ENCODE measurements at places on chromosomes 6 and 20.
A peak's percentile ranks its signal among the peaks of the same experiment; 100 is the strongest.

DNA sequence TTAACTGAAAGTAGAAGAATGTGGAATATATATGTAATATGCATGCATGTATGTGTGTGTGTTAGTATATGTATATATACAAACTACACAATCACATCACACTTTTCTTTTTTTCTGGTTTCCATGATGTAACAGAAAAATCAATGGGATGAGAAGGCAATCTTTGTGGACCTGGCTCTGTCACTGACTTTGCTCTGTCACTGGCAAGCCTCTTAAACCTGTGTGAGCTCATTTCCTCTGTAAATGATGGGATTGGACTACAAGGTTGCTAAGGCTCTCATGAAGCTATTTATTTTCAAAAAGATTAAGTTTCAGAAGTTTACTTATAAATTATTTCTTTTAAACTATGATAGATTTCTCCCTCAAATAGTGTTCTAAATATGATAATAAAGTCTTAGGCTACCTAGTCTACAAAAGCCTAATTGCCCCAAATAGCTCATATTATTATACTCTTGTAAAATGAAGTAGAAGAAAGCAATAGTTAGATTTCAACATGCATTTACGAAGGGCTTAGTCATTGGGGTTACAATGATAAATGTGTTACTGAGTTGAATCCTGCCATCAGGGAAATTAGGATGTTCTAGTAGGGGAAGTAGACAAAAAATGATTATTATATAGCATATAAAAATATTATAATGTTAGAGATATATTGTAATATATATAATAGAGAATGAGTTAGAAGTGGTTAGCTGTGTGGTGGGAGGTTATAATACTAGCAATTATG lies 129.3 kb downstream of the AFG1L start:
- DNase-seq: no peak

GRCh38 chr6:130282234-130282995 lies 59.7 kb upstream of the SAMD3 start:
- DNase-seq: no peak

- DNase-seq: peak; percentile 68
Observed at GRCh38 chr6:108592371-108593337, 31.9 kb downstream of the FOXO3 start.

DNA sequence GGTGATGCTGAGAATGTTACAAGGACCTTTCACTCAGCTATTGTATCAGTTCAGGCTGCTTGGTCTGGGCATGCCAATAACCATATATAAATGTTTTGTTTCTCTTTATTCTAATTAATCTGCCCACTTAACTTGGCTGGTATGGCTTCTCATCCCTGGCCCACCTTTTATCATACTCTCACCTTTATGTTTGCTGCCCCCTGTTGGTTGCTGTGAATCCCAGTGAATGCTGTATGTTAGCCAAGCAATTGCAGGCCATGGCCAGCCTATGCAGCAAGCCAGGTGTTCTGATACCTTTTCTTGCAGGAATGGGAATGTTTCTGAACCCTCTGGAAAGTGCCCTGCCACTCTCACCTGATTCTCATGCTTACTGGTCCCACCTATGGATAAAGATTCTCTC lies 54.6 kb downstream of the PCSK2 start:
- DNase-seq: no peak

GRCh38 chr6:166542580-166542912 lies 43.9 kb downstream of the RAMACL start:
- no peak for DNase-seq

DNA sequence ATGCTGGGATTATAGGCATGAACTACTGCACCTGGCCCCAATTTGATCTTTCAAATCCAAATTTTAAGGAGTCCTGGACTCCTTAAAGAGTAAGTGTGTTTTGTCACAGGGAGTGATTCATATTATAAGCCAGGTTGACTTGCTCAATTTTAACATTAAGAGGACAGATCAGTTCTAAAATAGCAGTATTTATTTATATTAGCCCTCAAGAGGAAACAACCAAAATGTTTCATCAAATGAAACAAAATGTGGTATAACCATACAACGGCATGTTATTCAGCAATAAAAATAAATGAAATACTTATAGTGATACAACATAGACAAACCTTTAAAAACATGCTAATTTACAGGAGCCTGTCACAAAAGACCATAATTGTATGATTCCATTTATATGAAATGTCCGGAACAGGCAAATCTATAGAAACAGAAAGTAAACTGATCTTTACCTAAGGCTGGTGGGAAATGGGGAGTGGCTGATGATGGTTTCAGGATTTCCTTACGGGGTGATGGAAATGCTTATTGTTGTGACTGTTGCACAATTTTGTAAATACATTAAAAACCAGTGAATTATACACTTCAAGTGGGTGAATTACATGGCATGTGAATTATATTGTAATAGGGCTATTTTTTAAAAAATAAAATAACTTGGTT lies 637.4 kb downstream of the MMUT start:
- no peak for DNase-seq

- no peak for DNase-seq
Observed at GRCh38 chr20:58911309-58911708, 58.8 kb downstream of the GNAS start.

GRCh38 chr6:47438481-47439347 lies 38.9 kb upstream of the CD2AP start:
- DNase-seq: peak; percentile 47

- DNase-seq: no peak
Observed at GRCh38 chr6:148709577-148709976, 37.3 kb upstream of the UST start.

DNA sequence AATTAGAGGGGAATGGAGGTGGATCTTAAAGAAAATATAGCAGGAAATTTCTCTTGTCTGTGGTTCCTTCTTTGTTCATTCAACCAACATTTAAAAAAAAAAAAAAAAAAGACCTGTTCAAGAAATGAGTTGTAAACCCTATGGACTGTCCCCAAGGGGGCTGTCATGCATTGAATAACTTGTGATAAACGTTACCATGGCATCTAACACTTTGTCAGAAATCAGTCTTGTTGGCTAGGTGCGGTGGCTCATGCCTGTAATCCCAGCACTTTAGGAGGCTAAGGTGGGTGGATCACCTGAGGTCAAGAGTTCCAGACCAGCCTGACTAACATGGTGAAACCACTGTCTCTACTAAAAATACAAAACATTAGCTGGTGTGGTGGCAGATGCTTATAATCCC lies 381.7 kb downstream of the BCKDHB start:
- no peak for DNase-seq

DNA sequence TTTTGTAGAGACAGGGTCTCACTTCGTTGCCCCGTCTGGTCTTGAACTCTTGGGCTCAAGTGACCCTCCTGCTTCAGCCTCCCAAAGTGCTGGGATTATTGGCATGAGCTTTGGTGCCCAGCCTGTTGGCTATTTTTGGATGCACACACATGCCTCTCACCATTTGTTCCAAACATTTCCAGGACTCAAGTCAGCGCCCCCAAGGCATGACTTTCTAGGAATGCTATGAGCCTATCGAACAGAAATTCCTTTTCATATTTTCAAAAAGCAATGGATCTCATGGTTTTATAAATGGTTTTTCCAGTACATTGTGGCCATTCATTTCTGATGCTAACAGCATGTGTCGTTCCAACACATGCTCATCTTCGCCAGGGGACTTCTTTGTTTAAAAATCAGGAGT lies 119.3 kb upstream of the NAA20 start:
- no peak for DNase-seq

DNA sequence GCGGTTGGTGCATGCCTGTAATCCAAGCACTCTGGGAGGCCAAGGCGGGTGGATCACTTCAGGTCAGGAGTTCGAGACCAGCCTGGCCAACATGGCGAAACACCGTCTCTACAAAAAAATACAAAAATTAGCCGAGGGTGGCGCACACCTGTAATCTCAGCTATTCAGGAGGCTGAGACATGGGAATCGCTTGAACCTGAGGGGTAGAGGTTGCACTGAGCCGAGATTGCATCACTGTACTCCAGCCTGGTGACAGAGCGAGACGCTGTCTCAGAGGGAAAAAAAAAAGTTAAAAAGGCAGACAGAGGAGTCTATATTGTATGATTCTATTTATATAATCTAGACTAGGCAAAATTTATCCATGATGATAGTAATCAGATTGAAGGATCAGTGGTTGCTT lies 27.3 kb upstream of the PLCG1 start:
- DNase-seq: no peak

- no peak for DNase-seq
Observed at GRCh38 chr6:111866857-111867256, 6.4 kb downstream of the FYN start.

GRCh38 chr6:156593893-156594292 lies 183.3 kb upstream of the ARID1B start:
- no peak for DNase-seq

DNA sequence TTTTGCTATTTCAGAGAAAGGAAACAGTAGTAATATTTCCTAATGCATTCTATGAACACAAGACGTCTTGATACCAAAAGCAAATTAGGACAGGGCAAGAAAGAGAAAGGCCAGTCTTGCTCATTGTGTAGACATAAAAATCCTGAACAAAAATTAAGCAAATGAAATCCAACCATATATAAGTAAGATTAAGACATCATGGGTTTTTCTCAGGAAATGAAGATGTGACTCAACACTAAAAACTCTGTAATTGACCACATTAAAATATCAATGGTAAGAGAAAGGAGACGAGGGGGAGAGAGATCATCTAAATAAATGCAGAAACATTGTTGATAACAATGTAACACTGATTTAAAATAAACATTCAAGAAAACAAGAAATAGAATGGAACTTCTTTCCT lies 205.4 kb downstream of the SOD2 start:
- no peak for DNase-seq

- DNase-seq: no peak
Observed at GRCh38 chr6:6969761-6970223, 138.0 kb upstream of the RREB1 start.

DNA sequence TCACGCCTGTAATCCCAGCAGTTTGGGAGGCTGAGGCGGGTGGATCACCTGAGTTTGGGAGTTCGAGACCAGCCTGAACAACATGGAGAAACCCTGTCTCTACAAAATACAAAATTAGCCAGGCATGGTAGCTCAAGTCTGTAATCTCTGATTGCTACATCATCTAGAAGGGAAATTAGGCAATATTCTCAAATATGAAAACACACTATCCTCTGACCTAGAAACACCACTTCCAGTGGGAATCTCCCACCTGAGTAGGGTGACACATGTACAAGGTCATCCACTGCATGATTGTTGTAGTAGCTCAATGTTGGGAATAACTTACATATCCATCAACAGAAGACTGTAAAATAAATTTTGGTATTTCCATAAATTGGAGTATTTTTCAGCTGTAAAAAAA lies 19.1 kb upstream of the SIRPD start:
- peak; percentile 84 for DNase-seq

DNA sequence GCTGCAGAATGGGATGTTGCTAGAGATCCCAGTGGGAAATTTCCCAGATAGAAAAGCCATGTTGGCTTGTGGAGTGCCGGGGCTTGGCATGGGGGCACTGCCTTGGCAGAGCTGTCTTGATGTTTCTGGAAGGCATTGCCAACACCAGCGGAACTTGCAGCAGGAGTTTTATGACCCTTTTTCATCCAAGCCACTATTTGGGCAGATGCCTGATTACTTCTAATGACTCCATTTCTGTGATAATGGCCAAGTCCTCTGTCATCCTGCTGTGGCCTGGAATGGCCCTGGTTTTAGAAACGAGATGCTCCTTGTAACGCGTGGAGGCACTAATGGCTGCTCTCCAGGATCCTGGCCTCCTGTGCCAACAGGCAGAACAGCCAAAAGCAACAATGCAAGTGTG lies 229.0 kb downstream of the ZNF217 start:
- no peak for DNase-seq

GRCh38 chr6:33668914-33669313 lies 42.6 kb downstream of the UQCC2 start:
- no peak for DNase-seq

GRCh38 chr6:69994251-69994650 lies 127.9 kb downstream of the COL19A1 start:
- no peak for DNase-seq

- peak; percentile 46 for DNase-seq
Observed at GRCh38 chr6:32852844-32853540, 512 bp downstream of the TAP1 start.

GRCh38 chr6:170291271-170292110 lies 613 bp upstream of the DLL1 start:
- no peak for DNase-seq

- peak; percentile 78 for DNase-seq
Observed at GRCh38 chr6:36759148-36759759, 61.6 kb downstream of the RAB44 start.

GRCh38 chr6:100662264-100662663 lies 197.5 kb upstream of the SIM1 start:
- DNase-seq: no peak

GRCh38 chr6:106751501-106752252 lies 122.3 kb downstream of the QRSL1 start:
- no peak for DNase-seq

DNA sequence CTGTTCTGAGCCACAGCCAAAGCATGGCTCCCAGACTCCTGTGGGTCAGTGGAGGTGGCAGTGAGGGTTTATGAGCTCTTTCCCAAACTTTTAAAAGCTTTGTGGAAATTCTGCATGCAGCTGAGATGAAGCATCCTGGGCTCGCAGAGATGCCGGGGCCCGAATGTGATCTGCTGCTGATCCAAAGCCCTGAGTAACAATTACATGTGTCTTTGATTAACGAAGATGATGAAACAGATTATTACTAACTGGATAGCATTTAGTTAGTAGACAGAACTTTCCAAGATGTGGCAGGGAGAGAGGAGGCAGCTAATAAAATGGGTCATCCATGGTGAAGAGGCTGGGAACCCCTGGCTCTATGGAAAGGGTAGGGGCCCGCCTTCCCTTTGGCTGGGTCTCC lies 43.9 kb upstream of the MDFI start:
- DNase-seq: no peak

DNA sequence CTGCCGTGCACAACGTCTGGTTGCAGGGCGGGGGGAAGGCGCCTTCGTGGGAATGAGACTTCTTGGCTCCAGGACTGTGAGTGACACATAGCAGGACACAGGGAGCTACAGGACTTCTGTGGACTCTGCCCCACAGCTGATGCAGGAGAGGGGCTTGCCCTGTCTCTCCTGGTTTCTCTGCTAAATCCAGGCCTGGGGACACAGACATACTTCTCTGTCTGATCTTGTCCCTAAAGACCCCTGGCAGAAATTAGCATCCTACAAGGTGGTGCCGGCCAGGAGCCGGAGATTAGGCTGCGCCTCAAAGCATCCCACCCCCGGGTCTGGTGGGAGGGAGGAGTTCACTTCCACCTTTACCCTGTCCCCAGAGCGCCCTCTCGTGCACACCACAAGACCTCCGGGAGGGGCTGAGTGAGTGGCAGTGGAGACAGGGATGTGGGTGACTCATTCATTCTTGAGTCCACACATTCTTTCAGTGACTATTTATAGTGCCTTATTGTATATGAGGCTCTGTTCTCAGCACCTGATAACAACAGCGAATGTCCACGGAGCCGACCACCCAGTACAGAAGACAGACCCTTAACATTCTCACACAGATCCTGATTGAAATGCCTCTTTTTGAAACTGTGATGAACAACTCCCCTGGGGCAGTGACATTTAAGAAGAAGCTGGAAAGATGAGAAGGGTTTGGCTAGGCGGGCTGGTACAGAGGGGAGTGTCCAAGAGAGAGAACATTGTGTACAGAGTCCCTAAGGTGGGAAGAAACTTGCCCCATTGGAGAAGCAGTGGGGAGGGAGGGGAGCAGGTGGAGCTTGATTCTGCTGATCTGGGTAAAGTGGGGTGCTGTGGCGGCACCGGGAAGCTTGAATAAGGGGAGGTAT lies 39.0 kb downstream of the GMPR start:
- DNase-seq: no peak

- no peak for DNase-seq
Observed at GRCh38 chr6:84718038-84718955, 46.1 kb downstream of the TBX18 start.
